Fibroblast of villous mesenchyme (primary cell): ENCODE measurements at places on chromosomes 3 and 15. TPM values are rescaled to one million over a fixed set of nuclear protein-coding genes. Genes with fewer than 3 reads are reported as not detected.

PIERCE2 gene
- 1.3 TPM in 2 replicates for total RNA-seq

LOXL1 gene
- 73.8 and 99.9 TPM in 2 replicates for total RNA-seq

SPINK8 gene
- not detected in 2 replicates for total RNA-seq

MGLL gene
- total RNA-seq: 82.1 and 141 TPM in 2 replicates

ISY1 gene
- 27.4 and 32.4 TPM in 2 replicates for total RNA-seq

RASGRF1 gene
- 0.43 and 0.64 TPM in 2 replicates for total RNA-seq

GPR160 gene
- under 0.01 and 0.43 TPM in 2 replicates for total RNA-seq
